ENCODE measurements at places on chromosomes 11 and 22. TPM values are rescaled to one million over a fixed set of nuclear protein-coding genes. Genes with fewer than 3 reads are reported as not detected.

GRCh38 chr11:35664977-35665441 lies 2.4 kb downstream of the TRIM44 start:
- DNase-seq: peak; percentile 59

- peak; percentile 75 for DNase-seq
Measured at GRCh38 chr11:33689085-33689484, 11.5 kb downstream of the C11orf91 start.

- DNase-seq: peak; percentile 38
Measured at GRCh38 chr11:44029977-44030911, 17.5 kb upstream of the ACCSL start.

GRCh38 chr11:76670485-76671236 lies at the start of gene LRRC32:
Gene LRRC32, minus strand, starts transcription at chr11:76670747. Its CDS starts 4,793 bp downstream, at chr11:76665954.
- DNase-seq: no peak

GRCh38 chr11:125344846-125345420 lies 151.1 kb downstream of the FEZ1 start:
- no peak for DNase-seq

DNA sequence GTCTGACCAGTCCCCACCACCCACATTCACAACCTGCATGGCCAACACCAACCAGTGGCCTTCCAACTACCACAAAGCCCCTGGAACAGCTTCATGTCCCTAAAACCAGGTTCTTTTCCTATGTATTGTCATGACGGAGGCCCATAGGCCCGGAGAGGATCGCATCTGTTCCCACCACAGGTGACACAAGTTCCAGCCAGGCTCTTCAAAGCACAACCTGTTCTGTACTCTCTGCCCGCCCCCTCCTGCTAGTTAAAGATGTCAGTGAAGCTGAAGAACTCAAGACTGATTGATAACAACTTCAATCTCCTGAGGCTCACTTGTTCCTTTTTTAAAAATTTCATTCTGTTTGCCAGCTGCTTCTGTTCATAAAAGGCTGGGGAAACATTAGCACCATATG lies 121.1 kb upstream of the GUCY1A2 start:
- DNase-seq: no peak

DNA sequence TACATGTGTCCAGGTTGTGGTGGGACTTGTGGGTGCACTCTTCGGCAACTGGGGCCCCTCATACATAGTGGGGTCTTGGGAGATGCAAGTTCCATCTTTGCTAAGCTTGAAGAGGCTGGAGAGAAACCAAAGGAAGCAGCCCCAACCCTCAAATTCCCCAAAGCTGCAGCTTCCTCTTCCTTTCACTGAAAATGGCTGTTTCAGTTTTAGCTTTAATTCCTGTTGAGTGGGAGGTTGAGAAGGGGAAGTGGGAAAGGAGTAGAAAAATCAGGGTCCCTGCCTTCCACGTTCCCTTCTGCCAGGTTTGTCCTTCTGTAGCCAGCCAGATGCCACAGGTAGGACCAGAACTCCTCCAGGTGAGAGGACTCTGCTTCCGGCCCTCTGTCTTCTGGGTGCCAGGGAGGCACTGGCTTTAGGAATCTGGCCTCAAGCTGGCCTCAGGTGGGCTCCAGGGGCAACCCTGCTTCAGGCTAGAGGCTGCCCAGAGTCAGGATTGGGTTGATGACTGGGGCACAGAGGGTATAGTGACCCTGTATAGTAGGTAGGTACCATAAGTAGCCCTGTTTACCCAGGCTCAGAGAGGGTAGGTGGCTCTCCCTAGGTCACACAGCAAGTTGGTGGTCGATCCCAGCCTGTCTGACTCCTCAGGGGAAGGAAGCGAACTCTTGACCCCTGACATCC lies 16.2 kb downstream of the P2RY6 start:
- no peak for DNase-seq

GRCh38 chr11:87368858-87369480 lies 331.2 kb downstream of the TMEM135 start:
- peak; percentile 42 for DNase-seq

- no peak for DNase-seq
Measured at GRCh38 chr11:44976576-44976975, 25.9 kb upstream of the TP53I11 start.

DNA sequence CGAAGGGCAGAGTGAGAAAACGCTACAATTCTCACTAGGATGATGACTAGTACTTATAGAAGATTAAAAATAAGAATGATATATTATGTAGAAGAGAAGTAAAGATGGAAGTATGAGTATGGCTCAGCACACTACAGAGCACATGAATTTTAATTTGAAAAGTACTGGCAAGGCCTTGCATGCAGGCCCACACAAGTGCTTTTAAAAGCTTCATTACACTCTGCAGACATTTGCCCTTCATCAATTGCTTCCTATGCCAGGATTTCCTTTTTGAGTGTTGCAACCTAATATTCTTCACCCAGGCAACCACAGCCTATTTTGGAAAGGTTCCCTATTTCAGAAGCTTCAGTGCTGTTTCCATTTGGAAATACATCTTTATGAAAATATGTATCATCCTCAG lies 81.1 kb downstream of the LARGE2 start:
- no peak for DNase-seq

HOATZ gene
- not detected for total RNA-seq

CCDC81 gene
- 0.79 TPM for total RNA-seq

Data from M059J (cell line).